ENCODE measurements at places on chromosomes 2 and 18.

- DNase-seq = no peak
Observed at GRCh38 chr18:45381282-45381681, 234.0 kb upstream of the SLC14A2 start.

DNA sequence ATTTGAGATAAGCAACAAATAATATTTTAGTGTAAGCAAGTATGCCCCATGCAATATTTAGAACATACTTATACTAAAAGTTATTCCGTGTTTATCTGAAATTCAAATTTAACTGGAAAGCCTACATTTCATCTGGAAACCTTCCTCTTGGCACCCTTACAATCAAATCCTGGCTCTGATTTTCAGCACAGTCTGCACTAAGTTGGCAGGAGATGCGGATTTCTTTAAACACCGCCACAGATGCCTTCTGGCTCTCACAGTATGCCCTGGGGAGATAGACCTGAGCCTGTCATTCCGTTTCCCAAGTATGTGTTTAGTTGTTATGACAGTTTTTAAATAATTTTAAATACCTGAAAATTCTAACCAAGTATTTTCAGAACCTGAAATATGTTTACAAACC is 7.3 kb upstream of the MLPH start:
- no peak for DNase-seq

GRCh38 chr2:166361351-166362153 is 14.2 kb downstream of the SCN9A start:
- DNase-seq = no peak

DNA sequence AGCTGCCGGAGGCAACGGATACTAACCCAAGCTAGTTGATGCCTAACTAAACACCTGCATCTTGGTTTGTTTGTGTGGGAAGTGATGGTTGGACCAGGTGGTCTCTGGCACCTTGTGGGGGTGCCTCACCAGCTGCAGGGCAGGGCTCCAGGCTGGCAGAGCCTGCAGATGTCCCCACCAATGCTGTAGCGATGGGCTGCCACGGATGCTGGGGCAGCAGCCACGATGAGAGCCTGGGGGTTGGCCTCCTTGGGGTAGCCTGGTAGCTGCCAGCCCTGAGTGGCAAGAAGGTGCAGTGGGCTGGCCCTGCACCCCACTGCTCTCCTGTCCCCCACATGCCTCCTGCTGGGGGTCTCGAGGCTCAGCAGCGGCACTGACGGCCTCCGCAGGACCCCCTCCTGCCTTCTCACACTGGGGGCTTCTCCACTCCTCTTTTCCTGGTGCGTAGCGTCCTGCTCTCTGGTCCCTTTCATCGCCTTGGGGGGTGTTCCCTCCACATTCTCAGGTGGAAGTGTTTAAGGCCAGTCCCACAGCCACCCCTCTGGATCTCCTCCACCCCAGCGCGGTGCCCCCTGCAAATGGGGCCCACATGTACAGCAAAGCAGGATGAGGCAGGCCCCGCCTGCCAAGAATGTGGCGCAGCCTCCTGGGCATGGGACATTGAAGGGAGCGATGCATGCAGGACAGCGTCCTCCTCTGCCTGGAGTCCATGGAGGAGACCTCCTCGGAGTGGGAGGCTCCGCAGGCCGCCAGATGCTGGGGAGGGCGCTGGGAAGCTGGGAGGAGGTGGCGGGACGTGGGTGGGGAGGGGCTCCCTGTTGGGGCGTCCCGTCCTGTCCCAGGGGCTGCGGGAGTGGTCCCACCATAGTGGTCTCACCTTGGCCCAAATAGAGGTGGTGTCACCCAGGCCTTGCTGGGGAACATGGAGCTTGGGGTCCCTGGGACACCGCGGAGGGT is 173.1 kb downstream of the ASB1 start:
- DNase-seq = no peak

DNA sequence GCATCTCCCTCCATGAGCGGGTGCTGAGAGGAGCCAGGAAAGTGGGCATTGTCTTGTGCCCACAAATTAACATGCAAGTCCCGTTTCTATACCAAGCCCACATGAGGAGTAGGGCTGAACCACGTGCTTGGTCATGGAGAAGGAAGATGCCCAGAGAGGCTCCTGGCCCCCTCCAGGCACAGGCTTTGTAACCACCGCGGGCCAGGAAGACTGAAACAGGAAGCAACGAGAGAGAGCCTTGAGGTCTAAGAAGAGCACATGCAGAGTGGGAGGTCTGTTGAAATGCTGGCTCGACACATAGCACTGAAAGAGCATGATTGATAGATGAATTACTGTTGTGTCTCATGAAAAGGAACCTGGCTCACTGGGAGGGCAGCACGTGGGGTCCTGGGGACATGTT is 36.3 kb downstream of the VWA3B start:
- DNase-seq = no peak

- no peak for DNase-seq
Observed at GRCh38 chr2:71620851-71621251, 167.5 kb downstream of the DYSF start.

DNA sequence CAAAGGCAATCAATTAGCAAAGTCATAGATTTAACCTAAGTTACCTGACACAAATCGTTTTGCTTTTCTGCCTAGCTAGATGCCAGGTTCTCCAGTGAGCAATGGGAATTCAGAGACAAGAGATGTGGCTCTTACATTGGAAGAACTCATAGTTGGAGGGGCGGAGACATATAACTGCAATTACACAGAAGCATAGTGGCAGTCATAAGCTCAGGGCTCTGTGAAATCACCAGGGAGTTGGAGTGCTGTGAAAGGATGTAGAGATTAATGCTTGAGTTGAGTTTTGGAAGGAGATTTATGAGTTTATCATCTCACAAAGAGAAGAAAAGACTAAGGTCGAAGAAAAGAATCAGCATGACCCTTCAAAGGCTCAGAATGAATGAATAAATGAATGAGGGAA is 457.2 kb upstream of the TRIB2 start:
- no peak for DNase-seq

- no peak for DNase-seq
Observed at GRCh38 chr2:212957624-212958023, 193.8 kb downstream of the IKZF2 start.

- DNase-seq = no peak
Observed at GRCh38 chr2:111031546-111032478, 88.9 kb upstream of the BCL2L11 start.

DNA sequence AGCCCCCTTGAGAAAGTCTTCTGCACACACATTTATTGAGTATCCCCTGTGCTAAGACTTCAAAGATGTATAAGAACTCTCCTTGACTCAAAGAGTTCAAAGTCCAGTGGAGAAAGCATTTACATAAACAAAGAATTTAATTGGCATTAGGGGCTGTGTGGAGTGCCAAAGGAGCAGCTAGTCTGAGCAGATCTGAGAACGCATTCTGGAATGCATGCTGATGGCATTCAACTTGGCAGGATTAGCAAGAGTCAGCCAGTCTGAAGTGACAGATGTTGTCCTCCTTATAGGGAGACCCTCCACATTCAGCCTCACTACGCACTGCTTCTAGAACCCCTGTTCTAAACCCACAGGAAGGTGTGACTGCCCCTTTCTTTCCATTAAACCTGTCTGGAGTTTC is 191.5 kb downstream of the RAD51AP2 start:
- DNase-seq = no peak

DNA sequence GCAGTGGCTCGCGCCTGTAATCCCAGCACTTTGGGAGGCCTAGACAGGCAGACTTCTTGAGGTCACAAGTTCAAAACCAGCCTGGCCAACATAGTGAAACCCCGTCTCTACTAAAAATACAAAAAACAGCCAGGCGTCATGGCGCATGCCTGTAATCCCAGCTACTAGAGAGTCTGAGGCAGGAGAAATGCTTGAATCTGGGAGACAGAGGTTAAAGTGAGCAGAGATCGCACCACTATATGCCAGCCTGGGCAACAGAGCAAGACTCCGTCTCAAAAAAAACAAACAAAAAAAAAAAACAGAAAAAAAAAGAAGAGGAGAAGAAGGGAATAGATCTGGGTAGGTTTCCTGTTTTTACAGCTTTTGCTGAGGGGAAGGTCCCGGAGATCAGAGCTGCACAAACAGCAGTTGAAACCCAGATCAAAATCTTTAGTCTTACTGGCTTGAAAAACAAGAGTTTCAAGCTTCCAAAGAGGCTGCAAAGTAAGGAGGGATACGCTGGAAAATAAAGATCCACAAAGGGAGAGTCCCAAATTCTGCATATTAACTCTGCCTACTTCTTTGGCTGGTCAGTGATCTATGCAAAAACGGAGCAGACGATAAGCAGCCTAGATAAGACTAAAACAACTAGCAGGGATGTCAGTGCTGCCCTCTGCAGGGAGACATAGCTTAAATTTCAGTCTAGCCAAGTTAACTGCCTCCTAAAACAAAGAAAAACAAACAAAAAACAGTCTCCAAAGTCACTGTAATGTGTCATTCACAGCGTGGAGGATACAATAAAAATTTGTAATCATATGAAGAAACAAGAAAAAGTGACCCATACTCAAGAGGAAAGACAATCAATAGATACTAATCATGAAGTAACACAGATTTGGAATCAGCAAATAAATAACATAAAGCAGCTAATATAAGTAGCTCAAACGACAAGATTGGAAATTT is 74.1 kb downstream of the TLK1 start:
- peak; percentile 62 for DNase-seq

- no peak for DNase-seq
Observed at GRCh38 chr2:221129657-221130056, 442.4 kb downstream of the EPHA4 start.

- DNase-seq = no peak
Observed at GRCh38 chr2:238650536-238650935, 197.3 kb upstream of the TWIST2 start.

DNA sequence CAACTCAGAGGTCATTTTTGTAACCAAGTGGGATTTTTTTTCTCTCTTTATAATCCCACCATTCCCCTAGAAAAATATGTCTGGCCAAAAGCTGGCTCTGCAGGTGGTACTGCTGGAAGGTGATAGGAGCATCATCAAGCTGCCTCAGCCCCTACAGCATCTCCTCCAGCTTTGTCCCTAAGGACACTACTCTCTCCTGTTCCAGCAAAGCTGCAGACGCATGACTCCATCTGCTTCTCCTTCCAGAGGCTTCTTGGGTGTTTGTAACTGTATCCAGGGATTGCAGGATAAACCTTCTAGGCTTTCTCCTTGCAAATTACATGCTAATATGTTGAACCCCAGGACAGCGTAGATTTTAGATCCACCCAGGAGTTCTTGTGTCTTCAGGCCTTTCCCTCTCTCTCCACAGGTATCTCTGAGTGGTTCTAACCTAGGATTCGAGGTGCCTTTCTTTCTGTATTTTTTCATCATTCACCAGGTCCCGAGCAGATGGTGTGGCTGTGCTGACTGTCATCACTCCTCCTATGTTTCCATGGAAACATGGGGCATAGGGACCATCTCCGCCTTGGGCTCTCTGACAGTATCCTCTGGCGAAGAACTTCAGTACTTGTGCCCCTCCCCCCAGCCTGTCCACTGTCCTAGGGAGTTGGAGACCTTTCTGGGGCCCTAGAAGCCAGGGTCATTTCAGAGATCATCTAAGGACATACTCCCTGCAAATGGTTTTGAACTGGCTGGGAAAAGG is 34.3 kb downstream of the AFF3 start:
- DNase-seq = no peak

GRCh38 chr2:25960396-25960795 is 21.9 kb downstream of the KIF3C start:
- no peak for DNase-seq

DNA sequence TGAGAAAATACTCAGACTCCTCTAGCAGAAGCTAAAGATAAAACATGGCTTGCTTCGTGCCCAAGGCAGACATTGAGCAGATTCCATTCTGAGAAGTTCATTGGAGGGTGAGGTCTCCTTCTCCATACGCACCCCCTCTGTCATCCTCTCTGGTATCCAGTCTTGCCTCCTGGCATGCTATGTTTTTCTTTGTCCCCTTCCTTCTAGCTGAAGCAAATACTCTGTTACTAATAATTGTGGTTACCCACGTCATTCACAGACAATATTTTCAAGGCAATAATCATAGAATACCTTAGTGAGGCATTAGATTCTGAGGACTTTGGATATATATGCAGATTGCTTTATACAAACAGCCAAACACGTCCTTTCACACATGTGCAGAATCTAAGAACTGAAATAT is 66.2 kb upstream of the KLF7 start:
- DNase-seq = no peak

DNA sequence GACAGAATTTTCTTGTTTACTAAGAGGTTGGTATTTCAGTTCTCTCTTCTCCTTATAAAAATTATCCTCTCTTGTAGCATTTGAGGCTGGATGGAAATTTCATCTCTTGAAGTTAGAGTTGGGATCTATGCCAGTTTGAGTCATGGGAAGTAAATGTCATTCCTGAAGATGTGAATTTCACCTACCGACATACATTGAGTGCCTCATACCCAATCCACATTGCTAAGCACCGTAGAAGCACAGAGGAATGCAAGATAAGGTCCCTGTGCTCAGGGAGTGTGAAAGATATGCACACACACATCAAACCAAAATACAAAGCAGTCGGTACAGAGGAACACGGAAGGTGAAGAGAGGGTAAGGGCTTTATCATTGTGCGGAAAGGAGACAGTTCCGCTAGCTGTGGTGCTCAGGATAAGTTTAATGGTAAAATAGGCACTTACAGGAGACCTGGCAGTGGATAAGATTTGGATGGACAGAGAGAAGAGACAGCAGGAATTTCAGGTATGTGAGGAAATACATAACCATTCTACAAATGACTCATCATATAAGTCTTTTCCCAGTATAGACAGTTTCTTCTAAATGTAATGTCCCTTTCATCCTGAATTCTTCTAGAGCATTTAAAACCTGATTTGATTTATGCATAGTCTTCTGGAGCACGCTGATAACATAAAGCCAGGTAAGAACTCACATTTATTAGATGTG is 205.3 kb upstream of the ST6GAL2 start:
- no peak for DNase-seq

DNA sequence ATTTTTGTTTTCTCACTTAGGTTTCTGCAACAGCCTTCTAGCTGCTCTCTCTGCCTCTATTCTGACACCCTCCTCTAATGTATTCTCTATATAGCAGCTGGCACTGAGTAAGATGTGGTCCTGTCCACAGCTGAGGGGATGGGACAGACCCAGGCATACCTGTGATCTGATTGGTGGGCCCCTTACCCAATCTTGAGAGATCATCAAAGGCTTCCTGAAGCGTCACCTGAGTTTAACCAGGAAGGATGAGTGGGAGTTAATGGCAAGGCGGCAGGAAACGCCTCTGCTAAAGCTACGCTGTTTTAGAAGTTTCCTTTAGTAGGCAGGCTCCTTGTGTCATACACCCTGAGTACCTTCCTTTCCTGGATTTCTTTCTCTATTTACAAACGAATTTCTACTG is 5.7 kb upstream of the TET3 start:
- DNase-seq = no peak

All from endothelial cell (in vitro differentiated cells).